Gastrocnemius medialis (tissue), 4 donors: ENCODE measurements at places on chromosomes 7 and 10. TPM values are rescaled to one million over a fixed set of nuclear protein-coding genes. Genes with fewer than 3 reads are reported as not detected.

ENKUR gene
- total RNA-seq, result not detected

ANKRD16 gene
- total RNA-seq, result 2.9 TPM

GATA3 gene
- 0.55 TPM for total RNA-seq

GIMAP7 gene
- 6.6 TPM for total RNA-seq

ACADSB gene
- 16.2 TPM for total RNA-seq

CCDC172 gene
- not detected for total RNA-seq

NPSR1 gene
- total RNA-seq, result not detected

MDFIC gene
- 11.6 TPM for total RNA-seq

CCDC3 gene
- total RNA-seq, result 6.1 TPM

CPA2 gene
- total RNA-seq, result not detected

ACBD7 gene
- total RNA-seq, result not detected

- DNase-seq, result no peak
Observed at GRCh38 chr7:47438411-47439029, 143.4 kb downstream of the TNS3 start.

GRCh38 chr7:22601812-22602565, 102.0 kb upstream of the STEAP1B start:
- no peak for DNase-seq

GRCh38 chr7:139084709-139085108, 24.8 kb downstream of the ZC3HAV1 start:
- DNase-seq, result no peak

DNA sequence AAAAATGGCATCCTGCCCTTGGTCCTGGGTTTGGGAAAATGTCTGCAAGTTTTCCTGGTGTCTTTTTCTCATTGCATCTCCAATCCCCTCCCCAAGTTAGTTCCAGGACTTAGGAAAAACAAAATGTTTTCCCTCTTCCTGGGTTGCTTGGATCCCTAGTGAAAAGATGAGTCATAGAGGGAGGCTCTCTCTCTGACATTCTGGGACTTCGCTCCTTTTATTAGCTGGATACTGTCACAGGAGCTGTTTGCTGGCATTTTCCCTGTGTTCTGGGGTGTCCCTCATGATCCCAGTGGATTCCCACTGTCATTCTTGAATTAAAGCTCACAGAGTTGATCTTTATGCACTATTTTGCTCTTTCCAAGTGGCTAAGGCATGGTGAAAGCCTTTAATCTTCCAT, 316.4 kb upstream of the MBL2 start:
- DNase-seq, result no peak

- no peak for DNase-seq
Observed at GRCh38 chr10:87534173-87534858, 29.6 kb downstream of the MINPP1 start.

DNA sequence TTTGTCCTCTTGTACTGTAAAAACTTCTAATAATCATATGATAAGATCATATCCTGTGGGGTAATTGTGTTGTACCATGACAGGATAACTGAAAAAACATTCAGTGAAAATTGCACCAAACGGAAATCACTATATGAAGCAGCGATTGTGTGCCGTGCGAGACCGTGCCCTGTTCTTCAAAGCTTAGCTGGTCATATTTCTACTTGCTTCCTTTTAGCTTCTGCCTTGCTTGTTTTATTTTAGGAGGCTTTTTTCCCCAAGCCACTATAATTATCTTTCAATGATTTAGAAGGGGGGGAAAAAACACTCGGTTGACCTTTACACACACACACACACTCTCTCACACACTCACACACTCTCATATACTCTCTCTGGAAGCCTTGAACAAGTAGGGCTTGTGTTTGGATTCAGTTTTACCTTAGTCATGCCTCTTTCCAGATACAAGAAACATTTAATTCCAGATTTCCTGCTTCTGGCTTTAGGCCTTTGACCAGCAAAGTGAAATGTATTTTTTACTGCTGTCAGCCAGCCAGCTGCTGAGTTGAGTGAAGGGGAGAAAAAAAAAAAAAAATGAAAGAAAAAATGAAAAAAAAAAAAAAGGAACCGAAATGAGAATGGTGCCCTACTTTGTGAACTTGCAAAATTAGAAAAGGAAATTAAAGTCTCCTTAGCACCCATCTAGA, 181.4 kb downstream of the ARID5B start:
- DNase-seq, result no peak

DNA sequence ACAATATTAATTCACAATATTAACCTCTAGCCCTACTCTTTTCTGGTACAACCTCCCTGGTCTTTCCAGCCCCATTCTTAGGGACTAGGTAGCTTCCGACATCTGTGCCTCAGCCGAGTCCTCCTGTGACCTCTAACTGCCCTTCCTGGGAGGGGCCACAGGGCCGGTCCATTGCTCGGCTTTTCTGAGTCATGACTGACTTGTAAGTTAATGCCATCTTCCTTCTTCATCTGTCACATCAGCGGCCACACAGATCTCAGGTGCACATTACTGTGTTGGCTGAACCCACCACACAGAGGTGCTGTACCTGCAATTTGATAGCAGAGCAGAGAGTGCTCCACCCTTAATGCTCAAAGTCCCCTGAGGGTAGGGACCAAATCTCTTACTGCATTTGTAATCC, 4.1 kb upstream of the CPA4 start:
- DNase-seq, result no peak

DNA sequence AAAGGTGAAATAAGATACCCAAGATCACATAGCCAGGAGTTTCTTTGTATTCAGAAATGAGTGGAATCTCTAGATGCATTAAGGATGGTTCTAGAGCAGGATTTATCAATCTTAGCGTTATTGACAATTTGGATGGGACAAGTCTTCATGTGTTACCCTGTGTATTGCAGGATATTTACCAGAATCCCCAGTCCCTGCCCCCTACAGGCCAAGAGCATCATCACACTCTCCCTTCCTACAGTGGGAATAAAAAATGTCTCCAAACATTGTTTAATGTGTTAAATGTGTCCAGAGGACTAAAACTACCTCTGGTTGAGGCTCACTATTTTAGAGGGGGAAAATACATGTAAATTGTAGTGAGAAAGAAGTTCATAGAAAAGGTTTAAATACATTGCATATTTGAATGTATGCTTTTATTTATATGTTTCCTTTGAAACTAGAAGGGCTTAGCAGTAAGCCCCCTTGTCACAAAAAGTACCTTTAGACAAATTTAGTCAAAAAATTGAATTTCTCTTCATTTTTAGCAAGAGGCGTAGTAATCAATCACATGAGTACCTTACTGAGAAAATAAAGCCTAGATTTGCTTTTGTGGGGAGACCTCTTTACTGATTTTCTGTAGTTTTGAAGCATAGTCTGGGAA, 141.2 kb downstream of the MLLT10 start:
- DNase-seq, result no peak

DNA sequence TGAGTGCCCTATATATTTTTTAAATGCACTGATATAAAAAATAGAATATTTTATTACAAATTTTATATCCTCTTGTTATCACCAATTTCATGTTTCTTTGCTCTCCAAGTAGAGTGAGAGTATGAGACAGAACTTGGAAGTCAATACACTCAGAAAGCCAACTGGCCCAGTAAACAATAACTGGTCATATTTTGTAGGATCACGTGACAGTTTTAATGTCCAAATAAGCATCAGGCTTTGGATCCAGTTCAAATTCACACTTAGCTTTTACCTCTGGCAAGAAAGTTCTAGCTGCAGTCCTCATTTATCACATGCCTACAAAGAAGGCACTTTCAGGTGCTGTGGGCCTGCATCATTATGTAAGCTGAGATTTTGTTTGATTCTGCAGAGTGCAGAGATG, 21.6 kb upstream of the TPK1 start:
- DNase-seq, result no peak

- no peak for DNase-seq
Observed at GRCh38 chr10:116260599-116260998, 12.4 kb downstream of the GFRA1 start.

DNA sequence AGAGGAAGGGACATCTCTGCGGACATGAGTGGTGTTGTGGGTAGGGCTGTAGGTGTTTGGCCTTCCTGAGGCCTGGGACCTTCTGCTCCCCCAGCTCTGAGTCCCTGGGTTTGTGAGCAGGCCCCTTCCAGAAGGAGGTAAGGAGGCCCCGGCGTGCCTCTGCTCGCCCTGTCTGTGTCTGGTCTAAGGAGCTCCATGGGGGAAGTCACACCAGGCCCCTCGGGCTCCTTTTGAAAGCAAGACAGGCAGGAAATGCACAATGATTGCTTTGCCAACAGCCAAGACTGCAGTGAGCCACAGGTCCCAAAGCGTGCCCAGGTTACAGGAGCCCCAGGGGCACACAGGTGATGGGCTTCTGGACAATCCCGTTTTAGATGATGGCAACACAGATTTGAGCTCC, 89.5 kb downstream of the FAM53B start:
- no peak for DNase-seq

DNA sequence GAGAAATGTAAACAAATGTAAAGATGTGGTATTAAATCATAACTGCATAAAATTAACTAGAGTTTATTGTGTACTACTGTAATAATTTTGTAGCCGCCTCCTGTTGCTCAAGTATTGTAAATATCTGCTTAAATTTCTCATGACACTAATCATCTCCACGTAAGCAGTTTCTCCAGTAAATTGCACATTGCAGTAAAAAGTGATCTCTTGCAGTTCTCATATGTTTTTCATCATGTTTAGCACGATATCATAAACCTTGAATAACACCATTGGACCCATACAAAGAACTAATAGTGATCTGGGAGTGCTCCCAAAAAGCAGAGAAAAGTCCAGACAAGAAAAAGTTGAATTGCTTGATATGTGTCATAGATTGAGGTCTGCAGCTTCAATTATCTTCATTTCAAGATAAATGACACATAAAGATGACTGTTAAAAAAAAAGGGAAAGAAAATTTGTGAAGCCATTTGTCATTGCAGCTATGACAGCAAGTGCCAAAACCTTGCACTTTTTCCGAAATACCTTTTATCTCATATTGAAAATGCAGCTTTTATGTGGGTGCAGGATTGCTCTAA, 15.3 kb downstream of the LIPA start:
- no peak for DNase-seq

GRCh38 chr7:82395147-82395546, 48.4 kb downstream of the CACNA2D1 start:
- DNase-seq, result peak; percentile 56

DNA sequence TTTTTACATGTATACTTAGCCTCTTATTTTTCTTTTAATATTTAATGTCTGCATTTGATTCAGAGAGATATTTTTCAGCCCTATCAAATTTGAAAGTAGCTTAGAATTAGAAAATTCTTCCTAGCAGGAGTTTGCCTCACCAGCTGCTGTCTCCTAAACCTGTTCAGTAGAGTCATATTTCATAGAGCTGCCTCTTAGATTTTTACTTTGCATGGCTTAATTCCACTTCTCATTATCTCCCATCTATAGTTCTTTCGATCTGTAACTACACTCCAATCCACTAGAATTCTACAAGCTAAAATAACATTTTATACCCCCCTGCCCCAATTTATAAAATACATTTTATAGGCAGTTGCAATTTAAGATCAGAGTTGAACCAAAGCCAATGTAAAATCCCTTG, 227.0 kb downstream of the ANK3 start:
- DNase-seq, result no peak

DNA sequence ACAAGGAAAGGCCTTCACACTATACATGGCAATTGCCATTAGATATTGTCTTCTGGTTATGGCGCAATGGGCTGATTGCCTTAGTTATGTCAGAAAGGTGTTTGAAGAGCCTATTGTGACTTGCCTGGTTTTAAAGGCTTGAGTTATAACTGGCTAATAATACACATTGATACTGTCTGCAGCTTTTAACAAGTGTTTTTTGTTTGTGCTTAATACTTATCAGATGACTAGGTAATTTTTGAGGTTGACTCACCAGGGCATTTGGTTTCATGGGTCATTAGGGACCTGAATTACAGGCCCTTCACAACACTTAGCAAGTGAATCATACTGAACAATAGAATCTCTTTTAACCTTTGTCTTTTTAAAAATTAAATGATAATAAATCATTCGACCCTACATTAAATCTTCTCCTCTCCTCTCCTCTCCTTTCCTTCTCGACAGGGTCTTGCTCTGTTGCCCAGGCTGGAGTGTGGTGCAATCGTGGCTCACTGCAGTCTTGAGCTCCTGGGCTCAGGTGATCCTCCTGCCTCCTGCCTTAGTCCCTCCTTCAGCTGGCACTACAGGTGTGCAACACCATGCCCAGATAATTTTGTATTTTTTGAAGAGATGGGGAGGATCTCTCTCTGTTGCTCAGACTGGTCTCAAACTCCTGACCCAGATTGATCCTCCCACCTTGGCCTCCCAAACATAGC, 196.3 kb downstream of the JCAD start:
- DNase-seq, result no peak

DNA sequence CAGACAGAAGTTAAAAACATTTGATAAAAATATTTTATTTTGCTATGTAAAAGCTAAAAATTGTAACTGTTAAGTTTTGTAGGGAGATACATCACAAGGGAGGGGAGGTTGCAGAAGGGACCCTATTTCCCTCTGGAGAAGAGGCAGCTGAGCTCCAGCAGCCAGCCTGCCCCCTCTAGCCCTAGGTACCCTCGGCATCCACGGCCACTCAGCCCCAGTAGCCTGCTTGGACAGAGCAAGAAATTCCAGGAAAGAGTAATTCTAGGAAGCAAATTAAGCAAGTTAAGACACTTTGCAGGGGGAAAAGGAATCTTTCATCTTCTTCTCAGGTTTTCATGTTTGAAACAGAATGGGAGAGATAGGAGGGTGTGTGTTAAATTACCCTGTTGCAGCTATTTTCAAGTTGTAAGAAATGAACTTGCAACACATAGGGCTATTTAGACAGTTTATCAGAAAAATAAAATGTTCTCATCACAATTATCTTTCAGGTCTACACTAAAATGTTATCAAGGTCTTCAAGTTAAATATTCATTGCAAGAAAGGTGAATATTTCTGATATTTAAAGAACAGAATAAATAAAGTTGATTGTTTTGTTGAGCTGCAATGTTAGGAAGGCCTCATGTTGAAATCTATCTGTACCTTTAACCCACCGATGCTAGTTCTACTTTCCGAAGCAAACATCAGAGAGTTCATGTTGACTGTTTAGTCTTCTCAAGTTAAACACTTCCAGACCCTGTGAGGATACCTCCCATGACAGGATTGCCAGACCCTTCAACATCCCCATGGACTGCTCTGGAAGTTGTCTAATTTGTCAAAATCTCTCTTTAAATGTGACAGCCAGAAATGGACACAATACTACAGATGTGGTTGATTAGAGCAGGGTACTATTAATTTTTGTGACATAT, 5.5 kb downstream of the SGCE start:
- DNase-seq, result no peak

GRCh38 chr10:80599424-80599847, 61.7 kb downstream of the SH2D4B start:
- no peak for DNase-seq
